ENCODE measurements at places on chromosomes 16 and 17. TPM values are rescaled to one million over a fixed set of nuclear protein-coding genes. Genes with fewer than 3 reads are reported as not detected.

The TMC5 gene
- not detected for total RNA-seq

GRCh38 chr17:4073983-4074830 is 68.6 kb downstream of the ZZEF1 start:
- DNase-seq: no peak

The NMT1 gene
- 56.6 TPM for total RNA-seq

GRCh38 chr16:70691223-70692129 is 5.6 kb upstream of the MTSS2 start:
- DNase-seq: no peak

The BEAN1 gene
- total RNA-seq: not detected

DNA sequence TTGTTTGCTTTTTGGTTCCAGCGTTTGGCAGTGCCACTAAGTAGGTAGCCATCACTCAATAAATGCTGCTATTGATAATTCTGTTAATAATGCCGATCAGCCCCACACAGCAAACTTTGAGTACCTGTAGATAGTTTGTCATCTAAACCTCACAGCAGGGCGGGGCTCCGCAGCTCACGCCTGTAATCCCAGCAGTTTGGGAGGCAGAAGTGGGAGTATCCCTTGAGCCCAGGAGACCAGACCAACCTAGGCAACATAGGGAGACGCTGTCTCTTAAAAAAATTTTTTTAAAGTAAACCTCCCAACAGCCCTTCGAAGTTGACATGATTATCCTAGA is 1.6 kb downstream of the BFAR start:
- DNase-seq: no peak

All from natural killer cell (primary cell).